Vagina (tissue), 2 donors: ENCODE measurements at places on chromosomes 5 and 9.

GRCh38 chr5:75235711-75236110 is 967 bp downstream of the ANKRD31 start:
- no peak for DNase-seq

GRCh38 chr5:38329132-38329715 is 70.9 kb downstream of the EGFLAM start:
- no peak for DNase-seq

- DNase-seq = no peak
Measured at GRCh38 chr9:20472342-20473045, 149.8 kb downstream of the MLLT3 start.

DNA sequence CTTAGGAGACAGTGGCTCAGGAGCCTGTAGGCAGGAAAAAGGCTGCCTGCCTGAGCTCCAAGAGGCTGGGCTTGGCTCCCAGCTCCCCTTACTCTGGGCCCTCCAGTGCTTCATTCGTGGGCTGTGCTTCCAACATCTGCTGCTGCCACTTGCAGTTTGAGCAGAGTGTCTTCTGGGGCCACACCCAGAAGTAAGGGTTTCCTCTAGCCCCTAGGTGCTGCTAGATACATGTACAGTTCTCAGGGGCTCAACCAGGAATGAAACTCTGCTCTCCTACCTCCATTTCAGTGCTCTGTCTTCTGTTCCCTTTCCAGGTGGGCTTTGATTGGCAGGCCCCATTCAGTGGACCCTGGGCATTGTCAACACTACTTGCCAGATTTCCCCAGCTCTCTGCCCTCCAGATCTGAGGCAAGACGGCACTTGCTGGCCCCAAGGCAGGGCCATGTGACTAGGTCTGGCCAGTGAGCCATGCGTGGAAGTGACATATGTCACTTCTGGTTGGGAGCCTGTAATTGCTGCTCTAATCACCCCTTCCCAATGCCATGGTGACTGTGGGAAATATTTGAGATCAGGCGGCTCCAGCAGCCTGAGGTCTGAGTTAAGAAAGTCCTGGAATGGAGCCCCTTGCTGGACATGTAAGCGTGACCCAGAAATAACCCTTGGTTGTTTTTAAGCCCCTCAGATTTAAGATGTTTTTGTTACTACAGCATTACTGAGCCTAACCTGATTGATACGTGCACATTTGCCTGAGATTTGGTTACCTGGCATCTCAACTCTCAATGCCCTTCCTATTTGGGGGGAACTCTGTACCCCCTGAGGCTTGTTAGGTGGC is 9.4 kb upstream of the BOD1 start:
- DNase-seq = no peak

DNA sequence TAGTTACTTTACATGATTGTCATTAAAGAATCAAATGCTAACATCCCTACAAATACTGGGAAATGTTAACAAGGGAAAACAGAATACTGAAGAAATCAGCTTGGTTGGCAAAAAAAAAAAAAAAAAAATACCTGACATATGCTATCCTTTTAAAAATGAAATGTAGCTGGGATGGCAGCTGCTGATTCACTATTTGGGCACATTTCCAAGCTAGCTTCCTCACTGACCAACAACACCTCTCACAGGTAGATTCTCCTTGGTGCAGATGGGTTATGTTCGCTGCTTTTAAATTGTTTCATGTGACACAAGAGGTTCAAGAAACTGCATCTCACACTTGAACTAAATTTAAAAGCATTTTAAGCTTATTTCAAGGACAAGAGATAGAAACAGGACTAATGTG is 6.1 kb upstream of the PRUNE2 start:
- no peak for DNase-seq
